ENCODE measurements at places on chromosomes 3 and 15.
A peak's percentile ranks its signal among the peaks of the same experiment; 100 is the strongest.

DNA sequence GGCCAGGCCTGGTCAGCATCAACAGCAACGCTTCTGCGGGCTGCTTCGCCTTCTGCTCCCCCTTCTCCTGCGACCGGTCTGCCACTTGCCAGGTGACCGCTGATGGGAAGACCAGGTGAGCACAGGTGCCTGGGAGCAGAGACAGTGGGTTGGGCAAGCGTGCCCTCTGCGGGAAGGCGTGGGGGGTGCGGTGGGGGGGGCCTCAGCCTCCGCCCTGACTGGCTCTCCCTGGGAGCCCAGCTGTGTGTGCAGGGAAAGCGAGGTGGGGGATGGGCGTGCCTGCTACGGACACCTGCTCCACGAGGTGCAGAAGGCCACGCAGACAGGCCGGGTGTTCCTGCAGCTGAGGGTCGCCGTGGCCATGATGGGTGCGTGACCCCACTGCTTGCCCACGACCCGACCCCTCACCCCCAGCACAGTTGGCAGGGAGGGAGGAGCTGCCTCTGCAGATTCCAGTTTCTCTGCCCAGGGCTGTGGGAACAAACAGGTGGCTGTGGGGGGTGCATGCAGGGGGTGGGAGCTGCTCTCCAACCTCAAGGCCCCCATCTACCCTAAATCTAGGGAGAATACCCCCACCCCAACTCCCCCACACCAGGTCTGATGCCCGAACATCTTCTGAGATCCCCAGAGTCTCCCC is 8.8 kb downstream of the STAB1 start:
- no peak for DNase-seq

GRCh38 chr3:177824190-177824786 is 627.0 kb upstream of the TBL1XR1 start:
- peak; percentile 90 for DNase-seq

- no peak for DNase-seq
Observed at GRCh38 chr3:12421132-12421531, 63.1 kb upstream of the TSEN2 start.

- peak; percentile 32 for DNase-seq
Observed at GRCh38 chr3:132342183-132342582, 25.0 kb downstream of the ACP3 start.

GRCh38 chr3:123286308-123287023 is 84.7 kb downstream of the SEC22A start:
- DNase-seq = peak; percentile 83

DNA sequence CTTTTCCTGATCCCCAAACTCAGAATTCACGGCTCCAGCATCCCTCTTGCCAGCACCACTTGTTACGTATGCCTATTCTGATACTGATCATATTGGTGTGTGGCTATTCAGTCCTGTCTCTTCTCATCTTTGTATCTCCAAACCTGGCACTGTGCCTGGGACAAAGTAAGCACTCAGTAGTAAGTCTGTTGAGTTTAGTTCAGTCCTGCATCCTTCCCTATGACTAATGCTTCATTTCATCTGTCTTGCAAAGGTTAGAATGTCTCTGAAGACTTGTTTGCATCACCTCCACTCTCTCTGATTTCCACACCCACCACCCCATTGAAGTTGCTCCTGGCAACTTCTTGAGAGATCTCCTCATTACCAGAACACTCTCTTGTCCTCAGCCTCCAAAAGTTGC is 80.3 kb downstream of the HMG20A start:
- peak; percentile 55 for DNase-seq

DNA sequence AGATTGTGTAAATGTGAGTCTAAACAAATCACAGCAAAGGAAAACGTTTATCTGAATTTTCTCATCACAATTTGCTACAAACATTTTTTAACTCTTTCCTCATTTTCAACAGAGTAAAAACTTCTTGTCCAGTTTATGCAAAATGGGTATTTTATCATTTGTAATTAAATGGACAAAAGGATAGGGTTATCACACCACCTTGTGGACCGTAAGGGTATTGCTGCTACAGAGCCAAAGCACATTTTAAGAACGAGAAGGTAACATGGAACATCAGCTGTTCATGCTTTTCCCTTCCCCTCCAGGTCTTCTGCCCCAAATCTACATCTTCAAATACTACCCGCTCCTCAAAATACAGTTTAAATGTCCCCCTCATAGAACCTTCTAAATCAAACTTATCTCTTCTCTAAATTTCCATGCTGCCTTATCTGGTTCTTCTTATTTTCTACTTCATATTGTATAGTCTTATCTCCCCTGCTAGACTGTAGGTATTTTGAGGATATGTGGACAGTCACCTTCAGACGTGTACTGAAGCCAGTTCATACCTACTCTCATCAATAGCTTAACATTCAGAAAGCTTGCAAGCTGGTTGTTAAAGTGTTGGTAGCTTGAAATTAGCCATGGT is 12.8 kb upstream of the SETMAR start:
- peak; percentile 69 for DNase-seq

DNA sequence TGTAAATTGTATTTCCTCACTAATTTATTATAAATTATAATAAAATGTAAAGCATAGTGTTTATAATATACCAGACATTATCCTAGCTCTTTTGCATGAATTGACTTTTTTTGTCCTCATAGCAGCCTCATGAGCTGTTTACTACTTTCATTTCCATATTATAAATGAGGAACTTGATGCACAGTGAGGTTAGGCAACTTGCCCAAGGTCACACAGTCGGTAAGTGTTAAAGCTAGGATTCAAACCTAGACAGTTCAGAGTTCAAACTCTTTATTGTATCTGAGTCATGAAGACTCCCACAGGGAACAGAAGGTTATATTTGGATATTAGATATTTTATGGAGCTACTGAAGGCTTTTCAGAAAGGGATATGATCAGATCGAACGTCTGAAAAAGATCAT is 322.2 kb upstream of the SATB1 start:
- no peak for DNase-seq

DNA sequence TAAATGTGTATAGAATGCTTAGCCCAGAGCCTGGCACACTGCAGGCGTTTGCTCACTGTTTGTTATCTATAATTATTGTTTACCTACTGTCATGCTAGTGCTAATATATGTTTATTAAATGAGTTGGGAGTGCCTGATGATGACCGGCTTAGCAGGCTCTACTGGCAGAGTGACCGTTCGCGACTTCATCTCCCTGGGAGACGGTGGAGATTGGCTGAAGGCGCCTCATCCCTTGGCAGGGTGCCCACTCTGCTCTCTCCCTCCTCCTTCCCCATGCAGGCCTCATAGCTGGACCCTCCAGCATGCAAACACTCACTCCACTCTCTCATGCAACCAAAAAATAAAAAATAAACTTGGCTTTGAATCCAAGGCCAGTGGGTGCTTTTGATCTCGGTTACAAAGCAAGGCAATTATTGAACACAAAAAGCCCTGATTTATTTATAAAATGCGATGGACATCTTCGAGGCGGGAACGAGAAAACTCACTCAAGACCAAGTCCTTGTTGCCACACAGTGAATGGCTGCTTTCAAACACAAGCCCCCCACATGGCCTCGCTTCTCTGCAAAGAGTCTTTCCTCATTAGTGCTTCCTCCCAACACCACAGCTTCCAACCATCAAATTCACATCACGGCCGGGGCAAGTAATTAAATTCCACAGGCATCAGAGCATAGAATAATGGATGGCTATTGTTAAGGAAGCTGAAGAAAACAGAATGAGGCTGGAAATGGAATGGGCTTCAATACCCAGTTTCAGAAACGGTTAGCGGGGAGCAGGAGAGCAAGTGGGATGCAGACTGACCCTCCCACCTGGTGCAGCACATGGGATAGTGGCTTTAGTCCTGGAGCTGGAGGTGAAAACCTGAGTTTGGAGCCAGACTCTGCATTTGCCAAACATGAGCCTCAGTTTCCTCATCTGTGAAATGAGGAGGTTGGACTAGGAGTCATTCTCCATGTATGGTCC is 135.7 kb upstream of the RAD18 start:
- no peak for DNase-seq

- DNase-seq = no peak
Observed at GRCh38 chr3:46350262-46350565, 3.7 kb upstream of the CCR2 start.

GRCh38 chr3:194249323-194250097 is 101.6 kb downstream of the CPN2 start:
- DNase-seq = no peak

DNA sequence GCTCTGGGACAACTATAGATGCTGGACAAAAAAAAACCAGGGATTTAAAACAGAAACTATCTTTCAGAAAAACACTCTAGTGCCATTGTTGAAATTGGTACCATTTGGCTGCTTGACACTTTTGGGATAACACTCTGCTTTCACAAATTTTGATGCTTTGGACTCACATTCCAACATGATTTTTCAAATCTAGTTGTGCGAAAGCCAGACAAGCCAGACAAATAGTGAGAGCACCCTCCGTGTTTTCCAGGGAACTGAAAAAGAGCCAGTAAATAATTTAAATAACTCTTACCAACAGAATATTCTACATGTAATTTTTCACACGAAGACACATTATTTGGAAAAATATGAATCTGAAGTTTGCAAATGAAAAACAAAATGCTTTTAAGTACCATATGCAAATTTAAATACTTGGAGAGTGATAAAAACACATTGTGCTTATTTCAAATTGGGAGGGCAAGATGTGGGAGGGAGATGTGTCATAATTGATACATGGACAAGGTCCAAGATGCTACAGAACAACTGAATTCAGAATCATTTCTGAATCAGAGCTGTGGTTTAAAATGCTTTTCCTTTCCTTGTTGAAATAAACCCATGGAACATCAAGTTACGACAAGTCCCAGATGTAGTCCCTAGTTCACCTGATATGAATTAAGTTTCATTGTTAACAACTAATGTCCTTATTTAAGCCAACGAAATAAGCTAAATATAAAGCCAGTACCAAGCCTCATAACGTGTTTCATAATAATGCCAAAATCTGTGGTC is 144.2 kb upstream of the SOX2 start:
- DNase-seq = peak; percentile 1

DNA sequence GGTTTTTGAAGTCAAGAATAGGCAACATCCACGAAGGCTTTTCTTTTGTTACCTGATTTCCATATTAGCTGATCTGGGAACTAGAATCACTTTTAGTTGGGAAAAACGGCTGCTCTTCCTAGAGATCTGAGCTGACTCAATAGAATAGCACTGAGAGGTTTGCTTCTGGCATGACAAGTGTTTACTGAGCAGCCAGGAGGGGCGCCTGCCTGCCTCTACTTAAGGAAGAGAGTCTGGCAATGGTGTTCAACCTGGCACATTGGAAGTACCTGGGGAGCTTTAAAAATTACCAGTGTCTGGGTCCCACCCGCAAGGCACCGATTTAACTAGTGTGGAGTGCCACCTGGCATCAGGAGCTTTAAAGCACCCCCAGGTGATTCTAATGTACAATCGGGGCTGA is 34.4 kb downstream of the FAM43A start:
- DNase-seq = no peak

GRCh38 chr3:160981217-160981938 is 123.8 kb downstream of the B3GALNT1 start:
- peak; percentile 51 for DNase-seq

GRCh38 chr3:183447206-183448001 is 19.0 kb upstream of the MCF2L2 start:
- DNase-seq = peak; percentile 85

DNA sequence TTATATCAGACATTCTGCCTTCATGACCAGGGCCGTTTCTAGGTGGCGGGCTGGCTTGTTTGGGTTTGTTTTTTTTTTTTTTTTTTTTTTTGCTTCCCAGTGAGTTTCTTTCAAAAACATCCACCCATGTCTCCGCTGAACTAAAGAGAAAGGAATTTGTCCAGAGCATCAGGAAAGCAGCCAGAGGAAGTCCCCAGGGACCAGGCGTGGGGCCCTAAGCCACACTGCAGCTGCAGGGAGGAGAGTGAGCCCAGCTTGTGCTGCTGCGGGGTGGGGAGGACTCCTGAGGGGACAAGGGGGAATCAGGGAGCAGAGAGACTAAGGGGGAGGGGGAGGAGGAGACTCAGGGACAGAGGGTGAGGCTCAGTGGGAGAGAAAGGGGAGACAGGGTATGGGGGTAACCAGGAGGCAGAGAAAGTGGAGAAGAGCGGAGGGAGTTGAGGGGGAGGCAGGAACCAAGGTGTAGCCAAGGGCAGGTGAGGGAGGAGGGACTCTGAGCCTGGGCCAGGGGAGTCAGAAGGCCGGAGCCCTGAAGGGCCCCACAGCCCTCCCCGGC is 49.5 kb downstream of the CYP11A1 start:
- peak; percentile 96 for DNase-seq

- no peak for DNase-seq
Observed at GRCh38 chr15:63088533-63089245, 33.0 kb upstream of the LACTB start.

- DNase-seq = no peak
Observed at GRCh38 chr15:74315626-74316025, 51.8 kb downstream of the CYP11A1 start.

DNA sequence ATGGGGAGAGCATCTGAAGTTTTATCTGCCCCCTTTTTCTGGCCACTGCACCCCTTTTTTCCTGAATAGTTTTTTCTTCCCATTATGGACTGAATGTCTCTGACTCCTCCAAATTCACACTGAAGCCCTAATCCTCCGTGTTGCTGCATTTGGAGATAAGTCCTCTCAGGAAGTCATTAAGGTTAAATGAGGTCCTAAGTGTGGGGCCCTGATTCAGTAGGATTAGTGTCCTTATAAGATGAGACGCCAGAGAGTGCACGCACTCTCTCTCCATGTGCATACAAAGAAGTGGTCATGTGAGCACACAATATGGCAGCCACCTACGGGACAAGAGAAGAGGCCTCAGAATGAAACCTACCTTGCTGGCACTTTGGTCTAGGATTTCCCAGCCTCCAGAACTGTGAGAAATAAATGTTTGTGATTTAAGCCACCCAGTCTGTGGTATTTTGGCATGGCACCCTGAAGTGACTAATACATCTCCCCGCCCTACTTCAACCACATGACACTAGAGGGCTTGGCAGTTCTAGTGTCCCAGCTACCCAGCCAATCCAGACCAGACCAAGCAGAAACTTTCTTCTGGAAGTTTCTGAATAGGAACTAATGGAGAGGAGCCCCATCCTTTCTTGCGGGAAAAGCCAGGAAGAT is 191.3 kb downstream of the PDE8A start:
- no peak for DNase-seq

DNA sequence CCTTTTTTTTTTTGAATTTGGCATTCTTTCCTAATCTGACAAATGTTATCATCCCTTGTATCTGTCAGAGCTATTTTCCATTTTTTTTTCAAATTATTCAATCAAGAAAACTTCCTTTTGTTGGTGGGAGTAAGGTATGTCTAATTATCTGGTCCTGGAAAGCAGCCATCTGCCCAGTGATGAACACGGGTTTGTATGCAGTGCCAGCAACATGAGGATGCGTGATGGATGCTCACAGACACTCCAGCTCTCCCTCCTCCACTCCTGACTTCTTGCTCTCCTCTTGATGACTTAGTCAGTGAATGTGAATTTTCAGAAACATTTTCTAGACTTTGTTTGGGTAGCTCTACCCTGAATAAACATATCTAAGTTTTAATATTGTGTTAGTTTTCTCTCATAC is 79.2 kb downstream of the IL1RAP start:
- peak; percentile 23 for DNase-seq
